ENCODE measurements at places on chromosomes 3 and 15.

DNA sequence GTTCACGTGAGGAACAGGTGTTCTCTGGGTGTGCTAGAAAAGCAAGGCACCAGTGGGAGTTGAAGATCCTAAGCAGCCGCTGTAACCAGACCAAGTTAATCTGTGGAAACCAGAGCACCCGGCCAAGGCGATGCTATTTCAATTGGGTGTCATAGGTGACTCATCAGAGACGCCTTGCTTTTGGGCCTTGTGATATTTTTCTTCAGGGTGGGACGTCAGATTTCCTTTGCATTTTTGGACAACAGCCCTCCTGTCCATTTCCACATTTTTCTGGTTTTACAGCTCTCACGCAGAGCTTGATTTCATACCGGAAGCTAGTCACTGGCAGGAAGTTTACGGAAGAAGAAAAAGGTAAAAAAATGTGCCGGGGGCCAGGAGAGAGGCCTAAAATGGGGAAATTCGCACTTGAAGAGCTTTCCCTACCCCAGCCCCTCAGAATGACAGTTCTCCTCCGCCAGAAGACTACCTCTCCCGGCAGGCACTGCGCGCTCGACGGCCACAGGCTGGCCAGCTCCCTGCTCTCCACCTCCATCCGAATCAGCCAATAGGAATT is 471 bp upstream of the KBTBD8 start:
- no peak for DNase-seq

- DNase-seq, result no peak
These were observed 1.7 kb downstream of the SLC25A20 start for GRCh38 chr3:48896936-48897335.

DNA sequence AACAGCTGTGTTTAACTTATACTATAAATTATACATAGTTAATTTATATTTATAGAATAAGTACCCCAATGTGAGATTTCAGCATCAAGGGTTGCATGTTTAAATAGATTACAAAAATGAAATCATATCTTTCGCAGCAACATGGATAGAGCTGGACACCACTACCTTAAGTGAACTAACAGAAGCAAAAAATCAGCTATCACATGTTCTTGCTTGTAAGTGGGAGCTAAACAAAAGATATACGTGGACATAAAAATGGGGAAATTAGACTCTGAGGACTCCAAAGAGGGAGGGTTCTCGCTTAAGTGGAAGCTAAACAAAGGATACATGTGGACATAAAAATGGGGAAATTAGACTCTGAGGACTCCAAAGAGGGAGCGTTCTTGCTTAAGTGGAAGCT is 626.5 kb upstream of the DPPA4 start:
- DNase-seq, result no peak

DNA sequence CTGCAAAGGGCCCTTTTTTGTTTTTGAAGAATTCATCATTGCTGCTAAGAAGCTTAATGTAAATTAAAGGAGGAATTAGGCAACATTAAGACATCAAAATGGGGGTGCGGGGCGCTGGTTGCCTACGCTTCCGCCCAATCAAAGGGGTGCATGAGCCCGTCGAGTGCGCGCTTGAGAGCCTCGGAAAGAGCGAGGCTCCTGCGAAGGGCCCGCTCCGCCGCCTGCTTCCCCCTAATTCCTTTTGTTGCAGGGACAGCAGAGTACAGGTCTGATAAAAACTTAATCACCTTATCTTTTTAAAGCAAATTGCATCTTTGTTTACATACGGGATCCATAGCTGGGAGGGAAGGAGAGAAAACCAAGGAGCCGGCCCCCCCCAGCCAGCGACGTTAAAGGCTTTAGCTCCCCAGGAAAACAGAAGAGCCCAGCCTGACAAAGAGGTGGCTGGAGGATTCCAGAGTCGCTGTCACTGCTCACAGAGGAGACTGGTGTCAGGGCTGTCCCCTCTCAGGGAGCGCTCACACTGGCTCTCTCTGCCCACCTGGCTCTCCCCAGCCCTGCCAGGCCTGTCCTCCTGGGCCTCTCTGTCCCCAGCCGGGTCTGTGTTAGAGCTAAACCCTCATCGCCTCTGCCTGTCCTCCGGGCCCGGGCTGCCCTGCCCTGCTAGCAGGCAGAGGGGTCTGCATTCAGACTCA is 67.3 kb downstream of the DNAJB8 start:
- no peak for DNase-seq

GRCh38 chr15:51450001-51450400 is 108.5 kb downstream of the GLDN start:
- DNase-seq, result no peak

GRCh38 chr15:81595752-81596151 is 221.7 kb upstream of the TMC3 start:
- DNase-seq, result no peak

DNA sequence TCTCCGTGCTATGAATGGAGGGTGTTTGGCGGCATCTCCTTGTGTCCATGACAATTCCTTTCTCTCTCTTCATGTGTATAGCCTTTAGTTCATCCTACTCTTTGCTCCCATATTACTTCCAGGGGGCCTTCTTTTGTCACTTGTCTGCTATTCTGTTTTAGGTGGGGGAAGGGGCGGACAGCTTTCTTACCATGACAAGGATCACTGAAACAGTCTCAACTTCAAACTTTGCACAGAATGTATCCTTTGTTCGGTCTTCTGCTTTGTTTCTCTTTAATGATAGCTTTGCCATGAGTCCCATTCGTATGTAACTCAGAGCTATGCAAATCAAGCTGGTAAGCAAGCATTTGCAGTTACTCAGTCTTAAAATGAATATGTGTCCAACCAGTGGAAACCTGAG is 294.2 kb downstream of the TIGIT start:
- DNase-seq, result no peak

- no peak for DNase-seq
These were observed 248.8 kb downstream of the SHOX2 start for GRCh38 chr3:157857440-157857839.

GRCh38 chr3:72505539-72506405 is 342.5 kb downstream of the SHQ1 start:
- no peak for DNase-seq

GRCh38 chr3:32371461-32372212 is 20.0 kb upstream of the CMTM7 start:
- DNase-seq, result no peak

DNA sequence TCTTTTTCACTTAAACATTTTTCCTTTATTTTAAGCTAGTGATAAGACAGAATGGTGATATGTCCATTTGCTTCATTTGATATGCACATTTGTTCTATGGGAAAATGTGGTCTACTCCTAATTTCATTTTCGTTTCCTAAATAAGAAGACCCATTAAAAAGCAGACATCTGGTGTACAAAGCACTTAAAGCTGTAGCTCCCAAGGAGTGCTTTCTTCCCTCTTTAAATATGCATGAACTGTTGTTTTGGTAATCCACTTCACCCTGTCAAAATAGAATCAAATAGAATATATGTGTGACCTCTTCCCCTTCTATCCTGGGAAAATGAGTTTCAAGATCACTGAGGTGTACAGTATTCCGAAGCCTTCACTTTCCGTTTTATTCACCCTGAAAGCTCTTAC is 182.8 kb downstream of the ROBO2 start:
- DNase-seq, result no peak

- no peak for DNase-seq
These were observed 42.0 kb upstream of the TP63 start for GRCh38 chr3:189589179-189589569.

DNA sequence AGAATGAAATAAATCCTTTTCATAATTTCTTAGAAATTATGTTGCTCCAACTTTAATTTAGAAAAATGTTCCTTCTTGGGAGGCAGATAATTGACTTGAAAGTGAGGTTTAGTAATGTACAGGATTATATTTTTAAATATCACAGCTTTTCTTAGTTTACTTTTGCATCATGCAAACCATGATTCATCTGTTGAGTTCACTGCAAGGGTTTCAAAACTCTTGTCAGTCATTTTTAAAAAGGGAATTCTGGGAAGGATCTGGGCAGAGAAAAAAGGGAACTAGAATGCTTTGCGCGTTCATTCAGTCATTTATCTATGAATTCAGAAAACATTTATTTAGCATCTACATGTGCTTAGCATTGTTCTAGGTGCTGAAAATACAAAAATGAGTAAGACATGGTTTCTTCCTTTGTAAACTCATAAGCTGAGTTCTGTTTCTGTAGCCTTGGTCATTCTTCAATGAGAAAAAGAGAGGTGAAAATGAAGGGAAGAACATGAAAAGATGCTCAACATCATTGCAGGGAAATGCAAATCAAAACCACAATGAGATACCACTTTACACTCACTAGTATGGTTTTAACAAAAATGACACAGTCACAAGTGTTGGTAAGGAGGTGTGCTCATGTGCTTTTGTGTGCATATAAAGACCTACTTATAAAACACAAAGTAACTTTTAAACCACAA is 209.1 kb downstream of the NR1D2 start:
- no peak for DNase-seq

GRCh38 chr3:183579967-183580900 is 24.7 kb upstream of the KLHL6 start:
- DNase-seq, result no peak

DNA sequence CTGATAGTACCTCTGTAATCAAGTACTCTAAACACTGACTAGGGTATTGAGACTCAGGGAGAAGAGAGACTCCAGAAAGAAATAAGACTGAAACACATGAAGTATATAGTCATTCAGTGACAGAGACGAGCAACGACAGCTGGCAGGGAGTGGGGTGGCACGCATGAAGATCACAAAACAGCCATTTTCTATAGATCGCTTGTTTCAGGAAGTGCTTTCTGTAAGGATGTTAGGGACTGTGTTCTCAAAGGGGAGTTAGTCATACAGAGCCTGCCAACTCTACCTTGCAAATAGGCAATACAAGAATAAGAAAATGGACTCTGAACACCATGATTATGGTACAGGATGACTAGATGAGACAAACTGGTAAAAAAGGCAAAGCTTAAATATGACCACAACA is 139.5 kb downstream of the TBL1XR1 start:
- DNase-seq, result peak; percentile 16

DNA sequence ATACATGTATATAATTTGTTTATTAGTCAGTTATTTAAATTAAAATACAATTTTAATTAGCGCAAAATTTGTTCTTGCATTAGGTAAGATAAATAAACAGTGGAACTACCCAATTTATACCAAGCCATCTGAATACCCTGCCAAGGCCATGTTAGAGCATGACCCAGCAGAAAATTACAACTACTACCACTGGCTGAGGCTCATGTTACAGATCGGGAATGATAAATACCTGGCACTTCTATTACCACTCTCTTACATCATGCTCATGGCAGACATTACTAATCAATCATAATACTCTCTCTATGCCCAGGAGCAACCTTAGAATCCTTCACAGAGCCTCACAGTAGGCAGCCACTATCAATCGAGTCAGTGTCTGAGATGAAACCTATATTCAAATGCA is 21.2 kb upstream of the LMOD3 start:
- no peak for DNase-seq

GRCh38 chr3:131370935-131371687 is 10.5 kb upstream of the NUDT16 start:
- DNase-seq, result no peak

DNA sequence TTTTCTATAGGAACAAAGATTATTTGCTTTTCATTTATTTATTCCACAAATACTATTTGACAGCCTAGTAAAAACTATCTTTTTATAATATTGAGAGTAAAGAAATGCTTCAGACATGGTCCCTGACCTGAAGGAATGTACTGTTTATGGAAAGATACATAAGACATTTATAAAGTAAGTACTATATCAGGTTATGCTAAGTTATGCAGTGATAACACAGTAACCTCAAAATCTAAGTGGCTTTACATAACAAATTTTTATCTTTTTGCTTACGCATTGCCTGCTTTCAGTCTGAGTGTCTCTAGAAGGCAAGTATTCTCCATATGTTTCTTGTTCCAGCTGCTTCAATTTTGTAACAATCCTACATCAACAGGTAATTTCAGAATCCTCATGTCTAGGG is 694.0 kb downstream of the SQOR start:
- no peak for DNase-seq

- no peak for DNase-seq
These were observed 792 bp downstream of the SHF start for GRCh38 chr15:45186771-45187577.

GRCh38 chr3:99871231-99872045 is 53.8 kb downstream of the CMSS1 start:
- no peak for DNase-seq

GRCh38 chr3:137264843-137265330 is 307.1 kb downstream of the IL20RB start:
- DNase-seq, result no peak

GRCh38 chr3:141949399-141949798 is 73.0 kb downstream of the ATP1B3 start:
- DNase-seq, result no peak

- no peak for DNase-seq
These were observed 90.9 kb downstream of the SAMMSON start for GRCh38 chr3:70090322-70090913.

DNA sequence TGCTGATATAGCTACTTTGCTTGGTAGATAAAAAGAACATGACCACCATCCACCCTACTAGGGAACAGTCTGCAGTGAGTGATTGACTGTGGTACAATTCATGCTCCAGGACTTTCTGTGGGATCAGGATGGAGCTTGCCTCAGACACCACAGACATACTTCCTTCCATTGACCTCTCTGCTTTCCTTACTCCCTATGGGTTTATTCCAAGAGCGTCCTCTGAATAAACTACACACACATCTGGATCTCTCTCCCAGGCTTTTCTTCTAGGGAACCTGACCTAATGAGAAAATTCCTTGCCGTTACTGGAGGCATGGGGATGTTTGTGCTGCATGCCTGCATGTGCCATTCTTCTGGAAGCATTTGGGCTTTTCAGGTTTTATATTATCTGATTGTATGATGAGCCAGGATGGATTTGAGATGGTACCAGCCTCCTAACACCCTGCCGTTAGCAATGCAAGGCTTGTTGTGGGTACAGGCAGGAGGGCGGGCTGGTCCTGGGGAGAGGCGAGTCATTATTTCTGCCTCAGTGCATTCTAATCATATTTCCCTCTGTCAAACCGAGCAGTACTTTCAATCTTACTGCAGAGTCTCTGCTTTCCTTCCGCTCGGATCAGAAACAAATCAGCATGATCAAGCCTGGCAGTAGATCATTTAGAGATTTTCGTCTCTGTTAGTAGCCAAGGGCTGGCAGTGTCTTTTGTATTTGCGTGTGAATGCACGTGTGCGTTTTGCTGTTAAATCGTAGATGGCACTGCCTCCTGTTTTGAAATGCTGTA is 279.2 kb downstream of the PDCD6IP start:
- no peak for DNase-seq

DNA sequence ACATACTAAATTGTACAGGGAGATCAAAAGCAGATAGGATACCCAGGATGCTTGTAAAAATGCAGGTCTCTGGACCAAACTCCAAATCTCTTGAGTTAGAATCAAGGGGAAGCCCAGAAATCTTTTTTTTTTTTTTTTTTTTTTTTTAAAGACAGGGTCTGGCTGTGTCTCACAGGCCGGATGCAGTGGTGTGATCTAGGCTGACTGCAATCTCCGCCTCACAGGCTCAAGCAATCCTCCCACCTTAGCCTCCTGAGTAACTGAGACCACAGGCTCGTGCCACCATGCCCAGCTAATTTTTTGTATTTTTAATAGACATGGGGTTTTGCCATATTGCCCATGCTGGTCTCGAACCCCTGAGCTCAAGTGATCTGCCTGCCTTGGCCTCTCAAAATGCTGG is 373.5 kb downstream of the SHQ1 start:
- DNase-seq, result no peak

GRCh38 chr3:186068243-186068552 is 40.7 kb downstream of the ETV5 start:
- no peak for DNase-seq

- no peak for DNase-seq
These were observed 47.7 kb downstream of the CMSS1 start for GRCh38 chr3:99865321-99865720.

GRCh38 chr3:186247821-186248814 is 113.9 kb downstream of the DGKG start:
- no peak for DNase-seq

- no peak for DNase-seq
These were observed 12.2 kb upstream of the PIK3R4 start for GRCh38 chr3:130758624-130759369.
